ENCODE measurements at places on chromosomes 11 and 22. TPM values are rescaled to one million over a fixed set of nuclear protein-coding genes. Genes with fewer than 3 reads are reported as not detected.

Gene H19
- polyA plus RNA-seq = 3,084 TPM

Gene LYVE1
- polyA plus RNA-seq = 57.7 TPM

DNA sequence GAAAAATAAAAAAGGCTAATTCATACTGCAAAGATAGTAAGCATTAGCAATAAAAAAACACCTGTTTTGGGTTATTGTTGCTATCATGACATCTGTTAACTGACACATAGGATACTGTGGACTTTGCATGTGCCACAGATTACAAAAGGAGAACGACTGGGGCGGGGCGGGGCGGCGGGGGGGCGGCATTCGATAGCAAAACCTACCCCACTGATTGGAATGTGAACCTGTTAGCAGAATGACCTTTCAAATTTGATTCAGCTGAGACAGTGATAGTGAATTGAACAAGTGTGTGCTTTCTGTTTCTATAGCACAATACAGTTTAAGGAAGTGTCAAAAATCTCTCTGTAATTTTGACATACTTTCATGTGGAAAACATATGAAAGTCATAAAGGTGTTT, 14.9 kb downstream of the MMP20 start:
- no peak for DNase-seq

Gene OR51E2
- 0.84 TPM for polyA plus RNA-seq

Gene SPON1
- polyA plus RNA-seq = 68.0 TPM

- no peak for DNase-seq
Measured at GRCh38 chr11:59267196-59267595, 54.5 kb upstream of the MPEG1 start.

GRCh38 chr11:859394-860131, 16.9 kb downstream of the TSPAN4 start:
- DNase-seq = peak; percentile 69
